ENCODE measurements at places on chromosomes 7 and 10.

DNA sequence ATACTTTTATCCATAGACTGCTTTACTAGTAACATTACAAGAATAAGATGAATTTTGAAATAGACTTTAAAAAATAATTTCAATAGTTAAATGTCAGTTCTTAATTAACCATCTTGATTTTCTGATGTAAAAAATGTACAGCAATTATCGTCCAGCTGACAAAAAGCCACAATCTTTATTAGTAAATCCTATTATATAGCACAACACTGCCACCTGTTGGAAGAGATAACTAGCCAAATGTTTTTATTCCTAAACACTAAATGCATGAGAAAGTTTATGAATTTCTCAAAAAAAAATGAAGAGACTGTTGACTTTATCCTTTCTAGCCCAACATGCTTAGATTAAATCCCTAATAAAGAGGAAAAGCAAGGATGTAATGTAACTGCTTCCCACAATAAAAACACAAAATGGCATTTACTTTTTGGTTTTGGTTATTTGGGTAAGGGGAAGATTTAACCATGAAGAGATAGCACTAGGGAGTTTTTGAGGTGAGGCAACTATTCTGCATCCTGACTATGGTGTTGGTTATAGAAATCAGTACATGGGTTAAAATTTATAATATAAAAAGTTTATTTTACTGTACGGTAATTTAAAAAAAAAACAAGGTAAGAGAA, 8.0 kb downstream of the COA1 start:
- peak; percentile 35 for DNase-seq

DNA sequence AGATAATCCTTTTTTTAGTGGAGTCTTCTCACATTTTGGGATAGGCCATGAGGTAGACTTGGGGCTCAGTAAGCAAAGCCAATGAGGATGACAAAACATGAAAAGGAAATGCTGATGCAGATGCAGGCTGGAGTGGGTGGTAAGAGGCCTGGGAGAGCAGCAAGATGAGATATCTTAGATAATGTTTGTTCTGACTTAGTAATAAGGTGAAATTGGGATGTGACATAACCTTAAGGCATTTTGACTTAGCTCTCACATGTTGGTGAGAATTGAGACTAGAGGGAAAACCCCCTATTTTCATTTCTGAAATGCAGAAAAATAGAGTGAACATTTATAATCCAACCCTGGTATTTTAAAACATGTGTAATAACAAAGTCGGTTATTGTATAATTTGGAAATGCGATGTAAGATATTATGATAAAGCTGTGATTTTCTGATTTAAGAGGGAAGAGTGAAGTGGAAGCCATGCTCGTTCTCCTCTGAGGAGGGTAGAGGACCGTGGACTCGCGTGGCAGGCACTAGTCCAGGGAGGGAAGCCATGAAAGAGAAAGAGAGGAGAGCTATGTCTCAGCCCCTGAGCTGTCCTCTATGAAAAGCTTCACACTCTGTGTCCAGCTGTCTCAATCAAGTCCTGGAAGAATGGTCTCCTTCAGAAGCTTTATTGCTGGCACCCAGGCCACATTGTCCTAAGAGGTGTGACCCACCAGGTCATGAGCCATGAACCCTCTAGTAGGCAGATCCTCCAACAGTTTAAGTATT, 57.3 kb downstream of the ST7 start:
- DNase-seq = peak; percentile 70

GRCh38 chr7:102152672-102153598, 133.7 kb upstream of the SH2B2 start:
- no peak for DNase-seq

- no peak for DNase-seq
These were observed 58.8 kb downstream of the CACNA2D1 start for GRCh38 chr7:82384779-82385178.

- no peak for DNase-seq
These were observed 114.6 kb downstream of the PRPF18 start for GRCh38 chr10:13701157-13701919.

- DNase-seq = no peak
These were observed 7.8 kb downstream of the SUN1 start for GRCh38 chr7:840001-840600.

DNA sequence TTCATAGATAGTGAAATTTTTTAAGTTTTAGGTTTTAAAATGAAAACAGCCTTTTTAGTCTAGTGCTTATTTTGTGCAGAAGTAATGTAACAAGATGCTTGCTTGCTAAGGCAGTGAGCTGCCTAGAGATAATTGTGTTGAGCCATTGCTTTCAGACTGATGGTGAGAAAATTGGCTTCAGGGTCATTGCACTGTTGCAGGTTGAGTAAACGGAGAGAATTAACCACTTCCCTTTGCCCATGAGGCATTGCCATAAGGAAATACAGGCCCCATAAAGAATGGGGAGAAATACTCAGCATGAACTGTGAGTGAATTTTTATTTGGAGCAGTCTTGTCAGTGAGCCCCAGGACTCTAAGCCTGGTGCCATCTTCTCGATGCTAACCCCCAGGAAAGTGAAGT, 140.5 kb downstream of the LRRC4 start:
- DNase-seq = peak; percentile 36

DNA sequence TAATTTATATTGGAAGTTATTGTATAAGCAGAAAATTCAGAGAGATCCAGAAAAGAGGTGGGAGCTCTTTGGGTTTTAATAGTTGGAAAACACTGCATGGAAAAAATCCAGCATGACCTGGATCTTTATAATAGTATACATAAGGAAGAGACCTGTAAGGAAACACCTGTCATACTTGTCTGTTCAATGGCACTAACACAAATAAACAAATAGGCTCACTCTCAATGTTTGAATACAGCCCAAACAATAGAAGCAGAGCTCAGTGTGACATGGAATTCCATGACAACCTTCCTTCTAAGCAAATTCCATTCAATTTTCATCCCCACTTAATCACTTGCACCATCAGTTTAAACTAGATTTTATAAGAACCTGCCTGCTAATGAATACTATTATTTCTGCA, 31.7 kb downstream of the CISD1 start:
- no peak for DNase-seq

GRCh38 chr7:44695756-44696155, 52.9 kb upstream of the ZMIZ2 start:
- DNase-seq = no peak

GRCh38 chr7:151807846-151808245, 69.1 kb downstream of the PRKAG2 start:
- peak; percentile 83 for DNase-seq

DNA sequence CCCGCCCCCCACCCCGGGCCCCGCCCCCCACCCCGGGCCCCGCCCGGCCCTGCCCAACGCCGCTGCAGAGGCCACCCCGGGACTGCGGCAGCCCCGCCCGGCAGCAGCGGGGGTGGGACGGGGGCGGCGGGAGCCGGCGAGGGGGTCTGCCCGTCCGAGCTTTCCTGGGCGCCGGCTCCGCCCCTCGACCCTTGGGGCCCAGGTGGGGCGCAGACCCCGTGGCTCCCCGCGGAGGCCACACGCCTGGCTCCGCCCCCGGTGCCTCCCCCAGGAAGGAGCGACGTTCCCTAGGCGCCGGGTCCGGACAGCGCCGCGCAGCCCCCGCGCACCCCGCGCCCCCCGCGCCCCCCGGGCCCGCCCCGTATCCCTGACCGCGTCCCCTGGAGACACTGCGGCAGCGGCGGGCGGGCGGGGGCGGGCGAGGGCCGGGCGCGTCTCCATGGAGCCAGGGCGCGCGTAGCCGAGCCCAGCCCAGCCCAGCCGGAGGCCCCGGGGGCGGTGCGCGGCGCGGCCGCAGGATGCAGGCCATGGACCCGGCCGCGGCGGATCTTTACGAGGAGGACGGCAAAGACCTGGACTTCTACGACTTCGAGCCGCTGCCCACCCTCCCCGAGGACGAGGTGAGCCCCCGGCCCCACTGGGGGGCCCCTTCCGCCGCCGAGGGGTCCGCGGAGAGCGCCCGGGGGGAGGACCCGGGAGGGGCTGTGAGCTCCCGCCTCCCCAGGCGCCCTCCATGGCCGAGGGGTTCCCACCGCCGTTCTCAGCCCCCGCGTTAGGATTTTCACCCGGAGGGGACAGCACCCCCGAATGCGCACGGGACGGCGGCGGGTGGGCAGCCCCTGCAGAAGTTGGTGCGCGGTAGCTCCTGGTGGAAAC, at the start of gene KNDC1:
TSS of gene KNDC1 (plus strand) at position 270 of the 876 bp plus-strand sequence. CDS start at position 519, 249 bp downstream.
- peak; percentile 19 for DNase-seq

GRCh38 chr7:11298220-11298619, 324.5 kb downstream of the PHF14 start:
- DNase-seq = no peak

- DNase-seq = no peak
These were observed 50.2 kb downstream of the CXCL12 start for GRCh38 chr10:44334621-44335184.

DNA sequence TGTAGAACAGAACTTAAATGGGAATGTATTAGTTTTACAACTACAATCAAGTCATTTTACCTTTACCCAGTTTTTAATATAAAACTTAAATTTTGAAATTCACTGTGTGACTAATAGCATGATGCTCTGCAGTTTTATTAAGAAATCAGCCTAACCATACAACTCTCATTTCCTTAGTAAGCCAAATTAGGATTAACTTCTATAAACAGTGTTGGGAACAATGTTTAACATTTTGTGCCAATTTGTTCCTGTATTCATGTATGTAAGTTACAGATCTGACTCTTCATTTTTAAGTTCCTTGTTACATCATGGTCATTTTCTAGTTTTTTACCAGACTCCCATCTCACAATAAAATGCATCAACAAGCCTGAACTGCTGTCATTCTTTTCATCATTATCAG, 209.8 kb downstream of the ZEB1 start:
- peak; percentile 30 for DNase-seq

GRCh38 chr10:61329854-61330253, 123.3 kb downstream of the TMEM26 start:
- no peak for DNase-seq

GRCh38 chr7:23410446-23411183, 59.7 kb downstream of the IGF2BP3 start:
- DNase-seq = peak; percentile 27

DNA sequence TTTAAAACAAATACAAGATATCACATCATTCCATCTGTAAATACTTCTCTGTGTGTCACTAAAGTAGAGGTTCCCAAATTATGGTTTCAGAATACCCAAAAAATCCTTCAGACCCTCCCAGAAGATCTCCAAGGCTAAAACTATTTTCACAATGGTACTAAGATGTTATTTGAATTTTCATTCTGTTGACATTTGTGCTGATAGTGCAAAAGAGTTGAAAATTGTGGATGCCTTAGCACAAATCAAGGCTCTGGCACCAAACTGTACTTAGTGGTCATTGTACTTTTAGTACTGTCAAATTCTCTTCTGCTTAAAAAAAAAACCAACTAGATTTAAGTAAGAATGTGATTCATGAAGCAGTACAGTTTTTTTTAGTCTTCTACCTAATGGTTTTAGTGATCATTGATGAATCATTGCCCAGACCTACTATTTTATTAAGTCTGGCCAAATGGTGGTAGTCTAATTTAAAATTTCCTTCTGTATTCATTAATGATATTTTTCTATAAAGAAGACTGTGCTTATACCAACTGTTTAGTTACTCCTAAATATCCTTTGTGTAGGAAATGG, 50.5 kb downstream of the TPST1 start:
- no peak for DNase-seq

DNA sequence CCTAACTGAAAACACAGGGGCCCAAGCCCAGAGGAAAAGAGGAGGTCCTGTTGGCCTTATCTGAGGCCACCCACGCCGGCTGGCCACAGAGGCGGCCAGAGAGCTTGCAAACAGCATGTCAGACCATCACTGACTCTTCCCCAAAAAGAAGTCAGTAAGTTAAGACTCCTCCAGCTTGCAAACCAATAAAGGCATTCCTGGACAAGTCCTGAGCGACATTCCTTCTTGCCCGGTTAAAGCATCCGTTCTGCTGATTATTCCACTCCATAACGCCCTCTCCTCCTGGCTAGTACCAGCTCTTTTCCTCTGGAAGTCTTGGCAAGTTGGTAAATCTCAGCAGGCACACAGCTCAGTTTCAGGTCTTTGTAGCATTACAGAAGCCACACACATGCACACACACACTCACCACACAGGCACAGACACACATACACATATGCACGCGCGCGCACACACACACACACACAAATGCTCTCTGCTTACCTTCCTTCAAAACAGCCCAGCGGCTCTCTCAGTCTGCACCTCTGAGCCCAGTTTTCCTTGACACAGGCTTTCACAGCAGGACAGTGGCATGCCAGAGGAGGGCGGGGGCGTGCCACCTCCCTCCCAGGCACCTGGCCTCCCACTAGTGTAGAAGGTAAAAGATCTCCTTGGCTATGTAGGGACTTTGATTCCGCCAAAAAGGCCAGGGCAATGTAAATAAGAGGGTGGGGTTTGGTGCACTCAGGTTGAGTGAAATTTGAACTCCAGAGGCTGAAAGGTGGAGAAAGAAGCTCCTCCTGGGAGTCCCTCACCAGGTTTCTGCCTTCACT, 201.4 kb downstream of the TNS3 start:
- no peak for DNase-seq

DNA sequence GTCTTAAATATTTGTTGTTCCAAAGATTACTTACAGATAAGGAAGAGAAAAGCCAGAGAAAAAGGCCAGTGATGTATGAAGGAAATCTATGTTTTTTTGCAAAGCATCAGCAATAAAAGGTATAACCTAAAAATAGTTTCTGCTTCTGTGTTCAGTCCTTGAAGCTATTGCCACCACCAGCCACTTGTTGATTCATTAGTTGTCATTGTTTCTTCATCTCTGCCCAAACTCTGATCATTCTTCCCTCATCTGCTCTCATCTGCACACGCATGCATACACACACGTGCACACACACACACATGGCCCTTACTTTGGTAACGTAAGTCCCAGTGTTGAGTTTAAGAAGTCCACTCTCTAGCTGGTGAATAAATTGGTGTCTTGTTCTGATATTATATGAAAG, 540.7 kb downstream of the GATA3 start:
- DNase-seq = no peak

- DNase-seq = peak; percentile 52
These were observed 2.7 kb upstream of the SCD start for GRCh38 chr10:100344241-100344788.

DNA sequence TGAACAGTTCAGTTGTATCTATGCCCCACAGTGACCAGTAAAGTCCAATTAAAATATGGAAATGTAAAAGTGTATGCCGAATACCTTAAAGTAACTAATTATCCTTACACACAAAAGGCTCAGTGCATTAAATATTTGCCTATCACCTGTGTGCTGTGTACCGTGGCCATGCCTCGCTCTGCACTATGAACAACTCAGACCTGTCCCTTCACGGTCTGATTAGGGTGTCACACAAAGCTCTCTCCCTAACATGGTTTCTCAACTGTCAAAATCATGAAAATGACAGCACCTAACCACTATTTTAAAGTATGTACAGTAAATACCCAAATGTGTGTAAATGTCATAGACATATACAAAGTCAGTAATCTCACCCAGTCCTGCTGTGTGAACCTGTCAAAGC, 43.1 kb downstream of the STK17A start:
- no peak for DNase-seq

GRCh38 chr10:5187867-5188266, 2.9 kb upstream of the AKR1C8 start:
- DNase-seq = no peak

DNA sequence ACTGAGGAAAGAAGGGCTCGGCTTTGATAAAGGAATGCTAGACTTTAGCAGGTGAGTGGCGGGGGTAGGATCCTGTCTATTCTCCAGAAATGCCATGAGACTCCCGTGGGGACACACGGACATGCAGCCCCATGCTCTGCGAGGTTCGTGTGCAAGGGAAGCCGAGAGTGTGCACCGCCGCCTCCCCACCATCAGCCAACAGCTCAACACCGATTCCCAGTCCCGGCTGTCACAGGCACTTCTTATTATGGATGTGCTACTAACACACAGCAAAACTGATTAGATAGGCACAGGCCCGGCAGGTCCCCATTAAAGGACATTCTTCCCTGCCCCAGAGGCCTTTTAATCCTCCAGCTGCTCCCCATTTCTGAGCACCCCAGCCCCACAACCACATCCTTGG, 154.4 kb downstream of the PRKAG2 start:
- DNase-seq = no peak
